ENCODE measurements at places on chromosomes 3 and 15.

DNA sequence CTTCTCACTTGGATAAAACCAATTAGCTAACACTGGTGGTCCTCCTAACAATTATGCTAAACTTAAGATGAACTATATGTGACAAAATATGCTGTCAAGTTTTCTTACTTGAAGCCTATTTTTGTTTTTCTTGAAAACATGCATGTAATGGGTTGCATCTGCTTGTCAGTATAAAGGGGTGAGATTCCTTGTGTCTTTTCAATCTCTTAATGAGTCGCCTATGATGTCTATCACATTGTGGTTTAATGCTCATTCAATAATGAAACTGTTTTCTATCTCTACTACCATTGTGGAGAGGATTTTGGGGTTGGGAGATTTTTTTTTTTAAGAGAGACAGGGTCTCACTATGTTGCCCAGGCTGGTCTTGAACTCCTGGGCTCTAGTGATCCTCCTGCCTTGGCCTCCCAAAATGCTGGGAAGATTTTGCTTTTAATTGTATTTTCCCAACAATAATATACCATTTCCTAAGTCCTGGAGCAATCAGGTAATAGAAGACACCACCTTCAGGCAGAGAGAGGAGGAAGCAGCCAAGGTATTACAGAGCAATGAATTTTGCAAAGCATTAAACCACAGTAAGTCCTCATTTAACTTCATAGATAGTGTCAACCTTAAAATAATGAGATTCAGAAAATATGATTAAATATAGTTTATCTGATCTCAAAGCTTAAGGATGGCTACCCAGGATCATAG lies 17.4 kb upstream of the TRMT10C start:
- no peak overlapping the region for H3K4me3 ChIP-seq
- no peaks in the 10 kb centered on the region for H3K36me3 ChIP-seq

DNA sequence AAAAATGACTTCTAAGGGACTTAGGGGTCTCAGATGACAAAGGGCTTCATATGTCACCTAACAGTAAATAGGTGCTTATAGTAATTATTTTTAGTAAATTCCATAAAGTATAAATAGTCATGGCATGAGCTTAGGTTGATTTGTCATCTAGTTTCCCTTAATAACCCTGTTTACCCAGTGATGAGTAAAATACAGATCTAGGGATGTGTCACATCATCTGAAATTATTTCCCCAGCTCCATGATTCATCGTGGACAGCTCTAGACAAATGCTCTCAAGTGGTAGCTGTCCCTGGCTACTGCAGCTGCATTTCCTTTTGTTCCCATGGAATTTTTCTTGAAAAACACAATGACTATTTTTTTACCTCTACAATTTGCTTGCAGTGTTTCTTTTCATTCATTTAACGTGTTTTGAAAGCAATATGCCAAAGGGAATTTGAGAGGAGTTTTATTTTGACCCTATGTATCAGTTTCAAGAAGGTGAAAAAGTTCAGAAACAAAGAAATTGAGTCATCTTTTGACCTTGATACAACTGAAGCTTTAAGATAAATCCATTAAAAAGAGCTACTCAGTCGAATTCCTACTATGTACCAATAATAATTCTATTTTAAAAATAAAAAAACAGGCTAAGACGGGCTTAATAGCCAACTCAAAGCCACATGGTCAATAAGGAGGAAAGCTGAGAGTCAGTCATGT lies 241.6 kb downstream of the KCNMB2 start:
- no peaks in the 10 kb centered on the region for H3K36me3 ChIP-seq
- H3K27ac ChIP-seq, result no peak overlapping the region
- no peaks in the 10 kb centered on the region for H3K4me1 ChIP-seq
- no peaks in the 10 kb centered on the region for H3K27me3 ChIP-seq
- DNase-seq, result no peak

- H3K4me1 ChIP-seq, result peaks cover 29% of the 10 kb centered on the region
- peak overlapping the region; percentile 44 for H3K27ac ChIP-seq
- no peak for DNase-seq
Observed at GRCh38 chr3:107661447-107662123, 138.8 kb downstream of the BBX start.

- peaks cover 15% of the 10 kb centered on the region for H3K36me3 ChIP-seq
- H3K4me1 ChIP-seq, result peaks cover 39% of the 10 kb centered on the region
- peaks cover 3% of the 10 kb centered on the region for H3K27me3 ChIP-seq
- DNase-seq, result no peak
- no peak overlapping the region for H3K4me3 ChIP-seq
Observed at GRCh38 chr15:28996289-28996688, 110.5 kb downstream of the APBA2 start.

GRCh38 chr3:16897254-16897926 lies 12.6 kb downstream of the PLCL2 start:
- H3K36me3 ChIP-seq, result no peaks in the 10 kb centered on the region
- no peak overlapping the region for H3K4me3 ChIP-seq
- H3K27ac ChIP-seq, result no peak overlapping the region

- H3K27me3 ChIP-seq, result no peaks in the 10 kb centered on the region
- H3K4me3 ChIP-seq, result no peak overlapping the region
- no peak for DNase-seq
- H3K4me1 ChIP-seq, result no peaks in the 10 kb centered on the region
- H3K27ac ChIP-seq, result no peak overlapping the region
- no peaks in the 10 kb centered on the region for H3K36me3 ChIP-seq
Observed at GRCh38 chr3:123180791-123181190, 21.0 kb upstream of the SEC22A start.

- H3K4me3 ChIP-seq, result no peak overlapping the region
- H3K27ac ChIP-seq, result no peak overlapping the region
- no peaks in the 10 kb centered on the region for H3K36me3 ChIP-seq
- no peaks in the 10 kb centered on the region for H3K27me3 ChIP-seq
- DNase-seq, result no peak
Observed at GRCh38 chr15:58114812-58115211, 23.4 kb upstream of the AQP9 start.

DNA sequence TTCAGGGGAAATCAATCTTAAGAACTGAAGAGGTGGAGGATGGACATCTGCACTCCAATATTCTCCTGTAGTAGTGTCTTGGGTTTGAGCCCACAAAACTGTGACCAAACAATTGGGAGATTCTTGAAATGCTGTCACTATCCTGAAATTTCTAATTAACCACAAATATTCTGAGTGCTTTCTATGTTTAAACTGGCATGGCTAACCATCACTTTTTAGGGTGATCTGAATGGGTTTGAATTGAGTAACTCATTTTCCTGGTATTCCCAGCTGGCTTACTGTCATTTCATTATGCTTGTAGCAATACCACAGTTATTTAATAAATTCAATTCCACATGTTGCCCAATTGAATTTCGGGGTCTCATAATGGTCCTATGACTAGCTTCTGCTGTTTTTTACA lies 216.9 kb upstream of the DCBLD2 start:
- peaks cover 4% of the 10 kb centered on the region for H3K4me1 ChIP-seq
- H3K4me3 ChIP-seq, result no peak overlapping the region
- no peak overlapping the region for H3K27ac ChIP-seq
- H3K27me3 ChIP-seq, result no peaks in the 10 kb centered on the region
- DNase-seq, result no peak

- DNase-seq, result no peak
- no peak overlapping the region for H3K27ac ChIP-seq
- no peak overlapping the region for H3K4me3 ChIP-seq
- H3K36me3 ChIP-seq, result no peaks in the 10 kb centered on the region
Observed at GRCh38 chr3:141151439-141151838, 80.2 kb upstream of the PXYLP1 start.

DNA sequence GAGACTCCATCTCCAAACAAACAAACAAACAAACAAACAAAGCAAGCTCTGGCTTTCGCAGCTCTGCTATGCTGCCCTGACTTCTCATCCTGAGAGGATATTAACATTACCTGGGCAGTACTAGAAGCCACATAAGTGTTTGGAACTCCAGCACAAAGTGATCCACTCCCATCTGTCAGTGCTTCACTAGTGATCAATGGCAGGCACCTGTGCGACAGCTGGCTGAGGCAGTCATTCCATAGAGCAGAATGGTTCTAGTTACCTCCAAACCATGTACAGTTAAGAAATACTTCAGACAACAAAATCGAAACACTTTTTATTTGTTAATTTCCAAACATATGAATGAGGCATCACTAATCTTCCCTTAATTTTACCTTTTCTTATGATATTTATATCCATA lies 2.8 kb upstream of the MB21D2 start:
- no peak overlapping the region for H3K27ac ChIP-seq
- peaks cover 4% of the 10 kb centered on the region for H3K36me3 ChIP-seq
- H3K4me3 ChIP-seq, result no peak overlapping the region
- H3K27me3 ChIP-seq, result peaks cover 5% of the 10 kb centered on the region
- H3K4me1 ChIP-seq, result peaks cover 19% of the 10 kb centered on the region
- no peak for DNase-seq

GRCh38 chr15:51223771-51224229 lies 114.6 kb downstream of the CYP19A1 start:
- H3K36me3 ChIP-seq, result no peaks in the 10 kb centered on the region
- no peak overlapping the region for H3K4me3 ChIP-seq
- no peaks in the 10 kb centered on the region for H3K27me3 ChIP-seq
- no peak for DNase-seq

- no peaks in the 10 kb centered on the region for H3K4me1 ChIP-seq
- H3K27me3 ChIP-seq, result no peaks in the 10 kb centered on the region
- H3K4me3 ChIP-seq, result no peak overlapping the region
- no peak overlapping the region for H3K27ac ChIP-seq
Observed at GRCh38 chr3:21665444-21666100, 85.4 kb downstream of the ZNF385D start.

DNA sequence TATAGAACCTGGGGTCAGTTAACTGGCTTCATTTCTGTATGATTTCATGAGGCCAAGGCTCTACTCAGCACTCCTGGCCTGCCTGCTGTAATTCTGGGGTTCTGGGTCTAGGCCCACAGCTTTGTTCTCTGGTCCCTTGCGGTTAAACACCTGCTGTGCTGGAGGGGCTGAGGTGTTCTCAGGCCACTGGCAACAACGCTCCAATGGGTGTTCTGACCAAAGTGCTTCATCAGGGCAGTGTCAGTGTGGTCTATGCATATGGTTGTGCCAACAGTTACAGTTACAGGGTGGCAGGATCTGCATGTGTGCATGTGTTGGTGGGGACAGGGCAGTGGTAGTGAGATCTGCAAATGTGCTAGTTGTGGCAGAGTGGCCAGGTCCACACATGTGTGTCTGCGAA lies 64.1 kb upstream of the GMNC start:
- no peaks in the 10 kb centered on the region for H3K4me1 ChIP-seq
- no peaks in the 10 kb centered on the region for H3K36me3 ChIP-seq
- H3K27me3 ChIP-seq, result no peaks in the 10 kb centered on the region
- no peak overlapping the region for H3K4me3 ChIP-seq
- no peak for DNase-seq

GRCh38 chr15:84822653-84823281 lies 5.6 kb downstream of the ALPK3 start:
- H3K36me3 ChIP-seq, result peaks cover 12% of the 10 kb centered on the region
- H3K27ac ChIP-seq, result peak overlapping the region; percentile 52
- H3K27me3 ChIP-seq, result peaks cover 19% of the 10 kb centered on the region

DNA sequence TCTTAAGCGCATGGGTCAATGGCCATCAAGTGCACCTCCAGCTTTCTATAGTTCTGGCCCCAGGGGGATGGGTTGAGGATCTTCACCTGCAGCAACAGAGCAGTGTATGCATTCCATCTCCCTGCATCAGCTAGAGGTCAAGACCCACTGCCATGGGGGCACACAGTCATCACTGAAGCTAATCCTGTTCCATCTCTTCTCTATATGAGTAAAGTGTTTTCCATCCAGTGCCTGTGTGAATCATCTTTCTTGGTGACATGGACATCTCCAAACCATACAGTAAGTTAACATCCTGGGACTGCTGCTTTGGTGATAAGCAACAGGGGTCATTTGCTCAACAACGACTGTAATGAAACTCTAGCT lies 4.4 kb upstream of the ENTPD3 start:
- no peak overlapping the region for H3K27ac ChIP-seq
- H3K36me3 ChIP-seq, result no peaks in the 10 kb centered on the region
- no peaks in the 10 kb centered on the region for H3K4me1 ChIP-seq
- no peak overlapping the region for H3K4me3 ChIP-seq
- H3K27me3 ChIP-seq, result peaks cover 4% of the 10 kb centered on the region

DNA sequence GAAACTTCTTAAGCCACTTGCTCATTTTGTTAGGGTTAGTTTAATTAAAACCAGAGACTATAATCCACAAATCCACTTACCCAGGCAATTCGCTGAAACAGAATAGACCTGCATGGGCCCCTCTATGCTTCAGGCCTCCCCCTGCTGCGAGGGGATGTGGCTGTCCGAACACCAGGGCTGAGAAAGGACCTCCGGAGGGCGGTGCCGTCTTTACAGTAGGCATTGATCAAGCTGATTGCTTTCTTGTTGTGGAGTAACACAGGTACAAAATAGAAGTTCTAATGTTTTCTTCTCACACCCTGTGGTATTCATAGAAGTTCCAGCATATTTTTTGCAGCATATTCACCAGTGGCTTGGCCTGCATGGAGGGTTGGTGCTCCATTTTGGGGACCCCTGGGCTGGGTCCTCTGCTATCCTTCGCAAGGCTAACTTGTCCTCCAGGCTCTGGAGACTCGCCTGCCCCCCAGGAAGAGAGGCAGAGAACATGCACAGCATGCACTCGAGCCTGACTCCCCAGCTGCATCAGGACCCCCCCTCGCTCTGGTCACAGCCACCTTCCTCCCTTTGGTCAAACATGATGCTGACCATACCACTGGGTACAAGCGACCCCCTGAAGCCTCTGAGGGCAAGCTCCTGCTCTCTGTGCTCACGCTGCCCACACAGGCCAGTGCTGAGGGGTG lies 55.3 kb downstream of the TPRA1 start:
- peaks cover 5% of the 10 kb centered on the region for H3K4me1 ChIP-seq
- DNase-seq, result no peak
- no peak overlapping the region for H3K4me3 ChIP-seq
- H3K36me3 ChIP-seq, result no peaks in the 10 kb centered on the region
- H3K27ac ChIP-seq, result no peak overlapping the region

GRCh38 chr15:28935316-28935715 lies 49.5 kb downstream of the APBA2 start:
- H3K27ac ChIP-seq, result no peak overlapping the region
- peaks cover 20% of the 10 kb centered on the region for H3K4me1 ChIP-seq
- DNase-seq, result peak; percentile 37
- peak overlapping the region; percentile 56 for H3K4me3 ChIP-seq
- H3K36me3 ChIP-seq, result peaks cover 21% of the 10 kb centered on the region

- H3K4me1 ChIP-seq, result peaks cover 3% of the 10 kb centered on the region
- H3K27ac ChIP-seq, result no peak overlapping the region
- no peaks in the 10 kb centered on the region for H3K36me3 ChIP-seq
- H3K4me3 ChIP-seq, result no peak overlapping the region
Observed at GRCh38 chr3:193963808-193964516, 172.0 kb upstream of the HES1 start.

GRCh38 chr3:104206925-104207324 lies 1159.8 kb upstream of the ALCAM start:
- no peak overlapping the region for H3K4me3 ChIP-seq
- H3K27ac ChIP-seq, result no peak overlapping the region
- no peak for DNase-seq

GRCh38 chr3:12830785-12831156 lies 10.6 kb downstream of the RPL32 start:
- H3K4me3 ChIP-seq, result no peak overlapping the region
- no peaks in the 10 kb centered on the region for H3K27me3 ChIP-seq
- peaks cover 21% of the 10 kb centered on the region for H3K36me3 ChIP-seq
- H3K27ac ChIP-seq, result no peak overlapping the region
- DNase-seq, result no peak

Measured in endothelial cell (in vitro differentiated cells).